ENCODE measurements at places on chromosomes 4 and X.

DNA sequence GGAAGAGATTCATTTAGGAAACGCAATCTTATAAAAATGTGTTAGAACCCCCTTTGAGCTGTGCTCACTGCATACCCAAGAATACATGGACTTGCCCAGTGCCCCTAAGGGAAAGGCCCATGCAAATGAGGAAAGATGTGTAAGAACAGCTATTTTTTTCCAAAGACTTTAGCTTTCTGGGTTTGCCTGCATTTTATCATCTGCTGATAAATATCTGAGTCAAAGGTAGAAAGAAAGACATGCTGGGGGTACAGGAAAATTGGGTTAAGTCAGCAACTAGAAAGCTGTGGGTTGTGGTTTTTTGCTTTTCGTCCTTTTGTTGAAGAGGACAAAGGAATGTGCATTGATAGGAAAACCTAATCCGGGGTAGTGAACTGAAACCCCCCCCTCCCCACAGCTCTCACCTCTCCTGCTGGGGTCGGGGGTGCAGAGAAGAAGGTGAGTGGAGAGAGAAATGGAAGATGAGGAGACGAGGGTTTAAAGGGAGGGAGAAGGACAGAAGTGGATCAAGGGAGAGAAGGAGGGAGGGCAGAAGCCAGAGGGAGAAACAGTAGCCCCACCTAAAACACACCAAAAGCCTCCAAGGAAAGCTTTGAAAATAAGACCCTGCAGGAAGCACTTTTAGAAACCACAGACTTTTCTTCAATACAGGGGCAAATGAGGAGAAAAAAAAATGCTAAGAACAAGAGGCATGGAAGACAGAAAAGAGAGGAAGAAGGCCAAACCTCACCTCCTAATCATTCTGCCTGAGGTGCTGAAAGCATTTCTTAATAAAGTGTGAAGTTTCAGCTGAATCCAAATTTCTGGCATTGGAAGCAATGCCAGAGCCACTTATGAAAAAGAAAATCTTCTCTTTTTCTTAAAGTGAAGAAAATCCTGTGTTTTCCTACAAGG lies 49.3 kb downstream of the KDR start:
- DNase-seq = no peak

GRCh38 chr4:156182269-156182668 lies 228.6 kb upstream of the CTSO start:
- no peak for DNase-seq

- peak; percentile 14 for DNase-seq
These were observed 8.8 kb downstream of the STK26 start for GRCh38 chrX:132031867-132032266.

- DNase-seq = no peak
These were observed 70.4 kb downstream of the DHRSX start for GRCh38 chrX:2430265-2430825.

DNA sequence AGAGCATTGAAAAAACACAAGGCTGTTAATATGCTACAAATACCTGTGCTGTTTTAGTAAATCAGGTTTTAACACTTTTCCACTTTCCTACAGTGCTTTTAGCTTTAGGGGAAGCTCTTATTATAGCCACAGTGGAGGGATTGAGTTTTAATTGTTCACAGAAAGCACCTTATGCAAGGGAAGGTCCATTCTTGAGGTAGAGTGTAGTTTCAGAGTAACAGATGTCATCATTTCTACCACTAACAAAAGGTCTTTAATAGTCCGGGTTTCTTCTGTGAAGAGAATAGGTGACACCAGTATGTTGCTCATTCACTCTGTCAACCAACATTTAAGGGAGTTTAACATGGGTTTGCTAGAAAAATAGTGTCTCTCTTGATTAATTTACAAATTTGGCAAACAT lies 104.4 kb downstream of the STIM2 start:
- DNase-seq = no peak

- DNase-seq = peak; percentile 54
These were observed 184.6 kb downstream of the OR13H1 start for GRCh38 chrX:131728295-131729145.

GRCh38 chr4:67721315-67721769 lies 20.4 kb upstream of the UBA6 start:
- DNase-seq = no peak

DNA sequence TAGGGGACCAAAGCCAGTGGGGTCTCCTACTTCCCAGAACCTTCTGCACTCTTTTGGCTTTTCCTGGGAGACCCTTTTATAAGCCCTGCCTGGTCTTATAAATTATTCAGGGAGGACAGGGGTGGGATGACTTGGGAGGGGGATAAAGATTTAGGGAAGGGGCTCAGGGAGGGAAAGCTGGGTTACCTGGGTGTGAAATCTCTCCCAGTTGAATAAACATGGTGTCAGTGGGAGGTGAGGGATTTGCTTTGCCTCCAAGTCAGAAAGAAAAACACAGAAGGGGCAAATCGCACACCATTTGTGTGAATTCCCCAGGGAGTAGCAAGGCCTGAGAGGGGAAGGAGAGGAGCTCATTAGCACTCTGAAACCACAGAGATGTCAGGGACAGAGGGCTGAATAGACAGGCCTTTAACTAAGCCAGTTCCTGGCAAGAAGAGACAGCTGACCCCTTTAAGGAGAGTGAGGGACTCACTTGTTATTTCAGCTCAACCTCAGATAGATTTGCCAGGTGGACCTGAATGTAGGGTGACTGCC lies at the start of gene RIPPLY1:
TSS of gene RIPPLY1 (minus strand) at position 51 of the 534 bp plus-strand sequence. CDS start 54 bp downstream, outside the sequence.
- DNase-seq = no peak

DNA sequence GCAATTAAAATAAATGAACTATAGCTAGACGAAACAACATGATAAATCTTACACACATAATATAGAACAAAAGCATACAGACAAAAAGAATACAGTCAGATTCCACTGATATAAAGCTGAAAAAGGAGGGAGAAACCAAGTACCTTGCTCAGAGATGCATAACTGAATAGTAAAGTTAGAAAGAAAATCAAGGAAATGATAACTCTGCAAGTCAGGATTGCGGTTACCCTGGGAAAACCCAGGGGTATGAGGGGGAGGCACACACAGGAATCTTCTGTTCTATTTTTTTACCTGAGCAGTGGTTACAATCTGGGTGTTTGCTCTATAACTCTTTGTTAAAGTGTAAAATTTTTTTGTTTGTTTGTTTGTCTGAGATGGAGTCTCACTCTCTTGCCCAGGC lies 209.1 kb downstream of the CBR4 start:
- no peak for DNase-seq

- no peak for DNase-seq
These were observed 691 bp upstream of the EREG start for GRCh38 chr4:74364256-74364651.

GRCh38 chrX:11641349-11642065 lies 24.2 kb downstream of the ARHGAP6 start:
- no peak for DNase-seq

- no peak for DNase-seq
These were observed 155.9 kb downstream of the PALLD start for GRCh38 chr4:168652755-168653154.
